Chondrocyte (in vitro differentiated cells): ENCODE measurements at places on chromosomes 1 and 21. TPM values are rescaled to one million over a fixed set of nuclear protein-coding genes. Genes with fewer than 3 reads are reported as not detected.

DNA sequence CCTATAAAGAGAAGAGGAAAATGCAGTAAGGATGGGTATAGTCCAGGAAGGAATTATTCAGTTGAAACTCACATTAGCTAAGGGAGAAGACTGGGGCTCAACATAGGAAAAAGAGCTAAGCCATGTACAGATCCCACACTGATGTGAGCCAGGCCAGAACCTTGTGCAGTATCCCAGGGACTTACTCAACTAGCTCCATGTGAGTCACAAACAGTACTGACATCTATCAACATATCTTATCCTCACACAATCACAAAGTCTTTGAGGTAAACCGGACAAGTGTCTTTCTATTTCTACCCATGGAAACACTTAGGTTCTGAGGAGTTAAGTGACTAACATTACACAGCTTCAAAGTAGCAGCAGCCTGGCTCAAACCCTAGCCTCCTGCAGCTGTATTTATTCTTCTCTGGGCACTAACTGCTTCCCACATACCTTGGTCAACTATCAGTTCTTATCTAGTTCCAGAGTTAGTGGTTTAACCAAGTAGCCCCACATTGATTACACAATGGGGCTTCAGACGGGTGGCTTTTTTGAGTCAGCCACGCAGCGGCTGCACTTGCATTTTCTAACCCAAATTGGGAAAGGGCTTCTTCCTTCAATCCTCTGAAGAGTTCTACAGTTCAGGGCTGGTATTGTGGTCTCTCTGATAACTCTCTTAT lies 9.5 kb downstream of the CD5L start:
- H3K36me3 ChIP-seq: no peaks in the 10 kb centered on the region
- H3K4me3 ChIP-seq: no peak overlapping the region
- no peak for DNase-seq
- H3K4me1 ChIP-seq: no peaks in the 10 kb centered on the region

DNA sequence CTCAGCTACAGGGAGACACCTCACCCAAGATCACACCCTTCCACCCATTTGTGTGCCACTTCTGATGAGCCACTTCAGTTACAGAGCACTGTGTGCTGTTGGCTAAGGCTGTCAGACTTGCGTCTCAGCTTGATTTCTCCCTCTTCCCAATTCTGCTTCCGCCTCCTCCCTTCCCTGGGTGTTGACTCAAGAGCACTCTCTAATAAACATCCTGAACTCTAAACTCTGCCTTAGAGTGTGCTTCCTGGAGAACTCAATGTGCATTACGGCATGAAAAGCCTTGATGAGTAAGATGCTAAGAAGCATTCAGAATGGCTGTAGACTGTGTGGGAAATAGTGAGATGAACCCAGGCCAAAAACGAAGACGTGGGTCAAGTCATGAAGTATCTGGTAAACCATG lies 54.9 kb upstream of the S1PR1 start:
- no peak overlapping the region for H3K4me3 ChIP-seq
- peaks cover 2% of the 10 kb centered on the region for H3K27me3 ChIP-seq
- no peak overlapping the region for H3K27ac ChIP-seq
- no peaks in the 10 kb centered on the region for H3K36me3 ChIP-seq
- H3K4me1 ChIP-seq: peaks cover 6% of the 10 kb centered on the region
- no peak for DNase-seq

The RNU1-1 gene
- total RNA-seq: 1,438 to 1,620 TPM (median 1,579 TPM) in 3 replicates

DNA sequence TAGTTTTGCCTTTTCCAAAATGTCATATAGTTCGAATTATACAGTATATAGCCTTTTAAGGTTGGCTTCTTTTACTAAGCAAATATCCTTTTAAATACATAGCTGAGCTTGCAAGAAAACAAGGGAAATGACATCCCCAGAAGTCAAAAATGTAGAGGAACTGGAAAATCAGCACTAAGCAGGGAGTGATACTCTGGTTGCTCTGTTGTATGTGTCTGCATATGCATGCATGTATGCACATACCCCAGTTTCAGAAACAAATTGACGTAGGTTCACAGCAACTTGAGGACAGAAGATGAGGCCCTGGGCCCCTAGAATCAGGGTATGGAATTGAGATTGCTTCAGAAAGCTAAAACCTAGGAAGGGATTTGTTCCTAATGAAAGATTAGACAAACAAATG lies 75.1 kb upstream of the GNG4 start:
- H3K27ac ChIP-seq: peak overlapping the region; percentile 71
- H3K36me3 ChIP-seq: peaks cover 3% of the 10 kb centered on the region

DNA sequence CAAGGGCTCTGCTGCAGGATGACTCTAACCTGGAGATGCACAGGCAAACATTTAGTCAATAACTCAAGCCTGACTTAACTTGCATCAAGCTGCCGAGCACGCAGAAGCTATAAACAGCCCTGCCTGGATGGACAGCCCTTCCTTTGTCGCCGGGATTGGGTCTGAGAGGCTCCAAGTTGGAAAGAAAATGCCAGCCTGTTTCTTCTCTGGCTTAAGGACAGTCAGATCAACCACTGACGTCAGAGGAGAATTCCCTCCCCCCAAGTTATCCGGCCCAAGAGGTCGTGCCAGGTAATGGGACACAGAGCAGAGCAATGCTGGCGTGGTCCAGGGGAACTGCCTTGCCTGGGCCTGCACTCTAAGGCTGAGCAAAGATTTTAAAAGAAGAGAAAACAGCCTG lies 27.1 kb upstream of the LRRC38 start:
- H3K4me3 ChIP-seq: no peak overlapping the region
- no peaks in the 10 kb centered on the region for H3K27me3 ChIP-seq
- H3K36me3 ChIP-seq: no peaks in the 10 kb centered on the region
- peaks cover 2% of the 10 kb centered on the region for H3K4me1 ChIP-seq

The SLC22A15 gene
- 6.7 to 9.8 TPM (median 8.3 TPM) in 3 replicates for total RNA-seq

DNA sequence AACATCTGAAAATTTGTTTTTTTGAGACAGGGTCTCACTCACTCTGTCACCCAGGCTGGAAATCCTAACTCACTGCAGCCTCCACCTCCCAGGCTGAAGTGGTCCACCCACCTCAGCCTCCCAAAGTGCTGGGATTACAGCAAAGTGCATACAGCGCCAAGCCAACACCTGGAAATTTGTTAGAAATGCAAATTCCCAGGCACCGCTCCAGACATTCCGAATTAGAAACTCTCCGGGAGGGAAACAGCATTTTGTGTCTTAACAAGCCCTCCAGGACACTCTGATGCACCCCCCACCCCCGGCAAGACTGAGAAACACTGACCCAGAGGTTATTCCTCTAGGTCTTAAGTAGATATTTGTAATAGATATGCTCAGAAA lies 49.1 kb downstream of the ARID4B start:
- DNase-seq: no peak
- H3K4me3 ChIP-seq: no peak overlapping the region
- H3K27me3 ChIP-seq: no peaks in the 10 kb centered on the region
- H3K36me3 ChIP-seq: no peaks in the 10 kb centered on the region
- peaks cover 18% of the 10 kb centered on the region for H3K4me1 ChIP-seq
- no peak overlapping the region for H3K27ac ChIP-seq

The EDARADD gene
- total RNA-seq: 0.18 to 0.40 TPM in 2 of 3 replicates, not detected in the other

The KAZN gene
- 19.4 to 30.1 TPM (median 29.6 TPM) in 3 replicates for total RNA-seq

DNA sequence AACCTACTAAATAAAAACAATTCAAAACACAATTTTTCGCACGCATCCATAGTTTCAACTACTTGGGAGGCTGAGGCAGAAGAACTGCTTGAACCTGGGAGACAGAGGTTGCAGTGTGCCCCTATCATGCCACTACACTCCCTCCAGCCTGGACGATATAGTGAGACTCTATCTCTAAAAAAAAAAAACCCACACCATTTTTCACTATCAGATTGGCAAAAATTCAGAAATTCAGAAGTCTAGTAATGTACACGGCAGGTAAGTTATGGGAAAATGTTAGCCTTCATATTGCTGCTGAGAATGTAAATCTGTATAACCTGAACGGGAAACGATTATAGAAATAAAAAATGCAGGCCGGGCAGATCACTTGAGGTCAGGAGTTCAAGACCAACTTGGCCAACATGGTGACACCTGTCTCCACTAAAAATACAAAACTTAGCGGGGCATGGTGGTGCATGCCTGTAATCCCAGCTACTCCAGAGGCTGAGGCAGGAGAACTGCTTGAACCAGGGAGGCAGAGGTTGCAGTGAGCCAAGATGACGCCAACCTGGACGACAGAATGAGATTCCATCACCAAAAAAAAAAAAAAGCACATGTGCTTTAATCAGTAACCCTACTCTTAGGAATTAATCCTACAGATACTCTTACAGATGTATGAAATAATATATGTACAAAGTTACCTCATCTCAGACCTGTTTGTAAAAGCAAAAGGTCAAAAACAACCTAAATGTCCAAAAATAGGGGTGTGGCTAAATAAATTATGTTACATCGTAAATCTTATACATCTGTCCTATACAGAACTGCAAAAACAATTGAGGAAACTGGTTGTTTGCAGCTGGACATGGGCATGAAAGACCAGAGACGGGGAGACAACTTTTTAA lies 37.9 kb downstream of the ARID4B start:
- no peaks in the 10 kb centered on the region for H3K27me3 ChIP-seq
- H3K4me1 ChIP-seq: peaks cover 16% of the 10 kb centered on the region
- H3K36me3 ChIP-seq: no peaks in the 10 kb centered on the region
- no peak overlapping the region for H3K27ac ChIP-seq
- no peak overlapping the region for H3K4me3 ChIP-seq

DNA sequence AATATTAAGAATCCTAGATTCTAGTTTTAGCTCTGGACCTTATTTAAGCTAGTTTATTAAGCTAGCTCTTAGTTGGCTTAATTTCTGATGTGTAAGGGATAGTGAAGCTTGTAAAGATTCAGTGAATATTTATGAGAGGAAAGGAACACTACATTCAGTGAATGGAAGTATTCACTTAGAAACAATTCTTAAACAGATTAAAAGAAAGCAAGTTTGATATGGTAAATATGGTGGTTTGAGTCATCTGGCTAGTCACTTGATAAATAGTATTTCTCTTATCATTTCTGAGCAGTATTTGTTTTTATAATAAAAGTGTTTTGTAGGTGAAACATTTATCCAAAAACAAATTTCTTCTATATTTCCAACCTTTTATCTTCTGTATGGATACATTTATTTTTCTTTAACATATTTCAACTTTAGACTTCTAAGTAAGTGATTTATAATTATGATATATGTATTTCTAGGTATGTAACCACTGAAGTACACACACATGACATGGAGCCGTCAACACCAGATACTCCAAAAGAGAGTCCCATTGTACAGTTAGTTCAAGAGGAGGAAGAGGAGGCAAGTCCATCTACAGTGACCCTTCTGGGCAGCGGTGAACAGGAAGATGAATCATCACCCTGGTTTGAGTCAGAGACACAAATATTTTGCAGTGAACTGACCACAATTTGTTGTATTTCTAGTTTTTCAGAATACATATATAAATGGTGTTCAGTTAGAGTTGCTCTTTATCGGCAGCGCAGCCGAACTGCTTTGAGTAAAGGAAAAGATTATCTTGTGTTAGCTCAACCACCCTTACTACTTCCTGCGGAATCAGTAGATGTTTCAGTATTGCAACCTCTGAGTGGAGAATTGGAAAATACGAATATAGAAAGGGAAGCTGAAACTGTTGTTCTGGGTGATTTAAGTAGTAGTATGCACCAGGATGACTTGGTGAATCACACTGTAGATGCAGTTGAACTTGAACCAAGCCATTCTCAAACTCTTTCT lies 55.6 kb downstream of the SUCO start:
- H3K27ac ChIP-seq: peak overlapping the region; percentile 70
- H3K27me3 ChIP-seq: no peaks in the 10 kb centered on the region
- no peak for DNase-seq
- no peak overlapping the region for H3K4me3 ChIP-seq

DNA sequence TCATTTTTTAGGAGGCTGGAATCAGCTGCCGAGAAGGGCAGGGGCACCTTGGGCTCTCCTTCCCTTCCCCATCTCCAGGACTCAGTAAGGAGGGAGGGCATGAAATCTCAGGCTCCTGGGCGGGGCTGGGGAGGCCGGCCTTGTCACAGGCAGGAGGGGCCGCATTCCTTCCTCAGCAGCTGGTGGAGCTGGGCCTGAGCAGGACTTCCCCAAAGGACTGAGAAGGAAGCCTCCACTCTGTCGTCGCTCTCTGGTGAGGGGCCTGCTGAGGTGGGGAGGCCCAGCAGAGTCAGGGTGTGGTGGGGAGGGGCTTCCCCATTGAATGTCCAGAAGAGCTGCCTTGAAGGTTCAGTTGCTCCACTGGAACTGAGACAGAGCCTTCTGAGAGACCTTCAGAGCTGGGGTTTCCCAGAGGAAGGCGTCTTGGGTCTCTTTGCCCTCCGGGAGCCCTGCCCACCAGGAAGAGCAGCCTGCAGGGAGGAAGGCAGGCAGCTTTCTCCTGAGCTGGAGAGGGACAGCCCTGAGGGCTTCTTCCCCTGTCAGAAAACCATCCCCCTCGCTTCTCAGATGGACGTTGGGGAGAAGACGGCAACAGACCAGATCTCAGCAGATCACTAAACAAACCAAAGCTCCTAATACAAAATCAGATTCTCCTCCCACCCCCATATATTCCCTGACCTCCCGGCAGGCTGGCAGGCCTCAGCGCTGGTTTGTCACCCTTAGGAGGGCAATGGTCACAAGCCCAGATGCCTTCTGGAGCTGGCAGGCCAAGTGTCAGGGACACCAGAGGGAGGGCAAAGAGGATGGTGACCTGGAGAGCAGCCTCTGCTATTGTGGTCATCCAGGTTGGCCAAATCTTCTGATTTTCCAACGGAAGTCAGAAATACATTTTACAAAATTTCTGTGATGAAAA lies 10.7 kb downstream of the KCNA10 start:
- H3K4me1 ChIP-seq: peaks cover 8% of the 10 kb centered on the region
- no peaks in the 10 kb centered on the region for H3K36me3 ChIP-seq
- H3K4me3 ChIP-seq: no peak overlapping the region
- H3K27ac ChIP-seq: no peak overlapping the region
- no peak for DNase-seq

- no peaks in the 10 kb centered on the region for H3K36me3 ChIP-seq
- H3K4me1 ChIP-seq: no peaks in the 10 kb centered on the region
- no peak for DNase-seq
- H3K4me3 ChIP-seq: no peak overlapping the region
- peaks cover 14% of the 10 kb centered on the region for H3K27me3 ChIP-seq
- H3K27ac ChIP-seq: no peak overlapping the region
Observed at GRCh38 chr1:20057886-20058420, 12.0 kb upstream of the PLA2G5 start.
